ENCODE measurements at places on chromosomes 5 and 9.

GRCh38 chr9:29669613-29670012 lies 2096.3 kb upstream of the C9orf72 start:
- DNase-seq, result no peak

DNA sequence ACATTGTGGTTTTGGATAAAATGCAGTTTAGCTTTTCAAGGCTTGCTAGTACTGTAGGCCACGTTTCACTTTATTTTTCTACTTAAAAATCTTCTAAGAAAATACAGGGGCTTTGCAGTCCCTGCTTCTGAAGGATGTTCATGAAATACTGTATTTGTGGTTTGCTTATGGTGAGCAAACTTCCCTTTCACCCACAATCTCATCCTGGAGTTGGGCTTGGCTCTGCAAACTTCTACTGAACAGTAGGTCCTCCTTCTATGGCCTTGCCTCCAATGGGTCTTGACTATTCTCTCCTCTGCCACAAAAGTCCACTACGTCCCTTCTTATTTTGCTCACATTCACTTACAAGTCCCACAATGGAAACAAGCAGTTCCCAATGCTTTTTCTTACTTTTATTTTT lies 502.7 kb upstream of the KLF4 start:
- no peak for DNase-seq

- DNase-seq, result no peak
Measured at GRCh38 chr9:89721176-89721700, 116.4 kb downstream of the GADD45G start.

GRCh38 chr9:98686961-98687855 lies 21.5 kb downstream of the GABBR2 start:
- no peak for DNase-seq

- no peak for DNase-seq
Measured at GRCh38 chr5:124748687-124749594, 2.5 kb upstream of the ZNF608 start.

GRCh38 chr9:127519301-127520166 lies 68.2 kb downstream of the LRSAM1 start:
- no peak for DNase-seq

- no peak for DNase-seq
Measured at GRCh38 chr5:33888587-33888986, 3.2 kb downstream of the ADAMTS12 start.

GRCh38 chr9:69322256-69322655 lies 2.8 kb upstream of the ENTREP1 start:
- DNase-seq, result no peak

DNA sequence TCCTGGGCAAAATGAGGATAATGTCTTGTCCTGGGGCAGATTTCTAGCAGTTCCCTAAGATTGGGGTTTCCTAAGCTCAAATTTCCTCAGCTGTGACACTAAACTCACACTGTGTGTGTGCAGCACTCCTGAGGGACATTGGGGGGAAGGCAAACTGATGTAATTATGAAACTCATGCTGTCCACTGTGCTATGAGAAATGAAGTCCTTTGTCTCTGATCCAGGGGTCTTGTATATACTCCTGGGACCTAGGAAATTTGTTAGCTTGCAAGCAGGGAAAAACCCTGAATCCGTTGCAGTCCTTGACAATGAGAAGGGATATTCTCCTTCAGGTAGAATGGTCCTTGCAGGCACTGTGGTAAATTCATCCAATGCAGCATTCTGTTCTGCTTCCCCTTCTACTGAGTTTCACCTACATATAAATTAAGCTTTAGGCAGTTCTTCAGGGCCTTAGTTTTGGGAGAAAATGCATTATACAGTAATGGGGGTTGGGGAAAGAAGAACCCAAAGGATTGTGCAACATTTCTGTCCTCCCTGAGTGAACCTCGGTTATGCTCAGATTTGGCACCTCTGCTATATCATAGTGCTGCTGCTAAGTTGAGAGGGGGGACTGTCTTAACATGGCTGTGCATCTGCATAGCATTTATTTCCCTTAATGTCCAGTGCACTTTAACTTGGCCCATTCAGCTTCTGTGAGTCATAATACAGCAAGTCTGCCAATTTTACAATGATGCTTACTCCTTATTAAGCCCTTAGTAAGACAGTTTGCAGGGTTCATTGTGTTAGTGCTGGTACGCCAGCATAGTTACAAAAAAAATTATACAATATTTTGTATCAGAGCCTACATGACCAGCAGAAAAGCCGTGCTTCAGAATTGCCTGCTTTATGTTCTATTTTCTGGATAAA lies 80.2 kb downstream of the PJA2 start:
- DNase-seq, result no peak

DNA sequence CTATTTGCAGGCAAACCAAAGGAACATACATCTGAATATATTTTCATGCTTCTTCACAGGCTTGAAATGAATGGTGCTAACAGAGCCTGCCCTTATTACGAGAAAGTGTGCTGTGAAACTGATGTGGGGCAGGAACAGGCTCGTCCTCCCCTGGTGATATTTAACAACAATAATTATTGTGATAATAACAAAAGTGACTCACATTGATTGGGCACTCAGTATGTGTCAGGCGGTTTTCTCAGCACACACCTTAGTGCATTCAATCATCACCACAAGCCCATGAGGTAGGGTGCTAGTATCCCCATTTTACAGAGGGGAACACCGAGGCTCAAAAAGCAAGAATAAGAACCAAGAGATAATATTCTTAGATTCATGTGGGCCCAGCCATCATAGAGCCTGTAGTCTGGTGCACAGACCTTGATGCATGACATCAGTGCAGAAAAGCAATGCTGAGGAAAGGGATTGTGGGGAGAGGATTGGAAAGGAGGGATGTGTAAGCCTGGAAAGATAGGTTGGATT lies 18.1 kb upstream of the BOD1 start:
- no peak for DNase-seq

DNA sequence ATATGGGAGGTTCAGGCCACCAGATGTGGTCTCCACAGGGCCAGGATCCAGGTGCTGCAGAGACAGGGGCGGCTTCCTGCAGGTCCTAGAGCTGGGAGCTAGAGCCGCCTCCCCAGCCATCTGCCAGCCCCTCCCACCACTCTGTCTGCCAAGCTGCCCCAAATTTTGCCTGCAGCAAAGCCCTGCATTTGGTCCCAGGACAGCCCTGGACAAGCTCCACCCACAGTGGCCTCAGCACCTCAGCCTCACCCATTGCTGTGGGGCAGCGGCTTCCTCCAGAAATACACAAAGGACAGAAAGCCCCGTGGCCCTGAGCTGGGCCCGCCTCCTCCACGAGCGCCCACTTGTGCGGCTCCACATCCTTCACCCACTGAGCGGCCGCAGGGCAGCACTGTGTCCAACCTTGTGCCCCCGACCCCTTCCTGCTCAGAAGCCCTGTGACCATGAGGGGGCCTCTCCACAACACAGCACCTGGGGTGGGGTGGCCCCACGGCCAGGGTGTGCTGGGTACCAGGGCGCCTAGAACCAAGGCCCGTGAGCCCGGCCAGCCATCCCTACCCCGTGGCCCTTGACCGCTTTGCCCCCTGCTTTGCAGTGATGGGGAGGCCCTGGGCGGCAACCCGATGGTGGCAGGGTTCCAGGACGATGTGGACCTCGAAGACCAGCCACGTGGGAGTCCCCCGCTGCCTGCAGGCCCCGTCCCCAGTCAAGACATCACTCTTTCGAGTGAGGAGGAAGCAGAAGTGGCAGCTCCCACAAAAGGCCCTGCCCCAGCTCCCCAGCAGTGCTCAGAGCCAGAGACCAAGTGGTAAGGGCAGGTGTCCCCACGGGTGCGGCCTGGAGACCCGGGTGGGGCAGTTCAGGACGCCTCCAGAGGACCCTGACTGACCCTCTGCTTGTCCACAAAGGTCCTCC lies 3.7 kb upstream of the AJM1 start:
- DNase-seq, result no peak

DNA sequence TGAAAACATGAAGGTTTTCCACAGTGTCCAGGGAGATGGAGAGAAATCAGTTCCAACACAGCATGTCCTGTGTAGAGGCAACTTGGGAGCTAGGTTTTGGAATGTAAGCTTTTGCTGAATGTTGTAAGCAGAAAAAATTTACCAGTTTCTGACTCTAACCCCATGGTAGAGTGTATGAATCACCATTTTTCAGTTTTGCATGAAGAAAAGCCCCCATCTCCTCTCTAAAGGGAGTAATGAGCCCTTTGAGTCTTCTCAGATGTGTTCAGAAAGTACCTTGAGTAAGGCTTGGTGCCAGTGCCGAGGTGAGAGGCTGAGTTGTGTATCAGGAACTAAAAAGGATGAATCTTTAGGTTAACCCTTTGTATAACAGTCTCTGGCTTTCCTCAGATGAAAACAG lies 96.2 kb downstream of the ADRB2 start:
- DNase-seq, result no peak

- DNase-seq, result no peak
Measured at GRCh38 chr5:31382051-31382878, 149.6 kb downstream of the DROSHA start.

GRCh38 chr5:147831465-147831864 lies at the start of gene SPINK1:
Gene SPINK1, minus strand, starts transcription at chr5:147831671. Its CDS starts 94 bp downstream, at chr5:147831577.
- DNase-seq, result no peak

- DNase-seq, result no peak
Measured at GRCh38 chr9:107000218-107000617, 137.3 kb downstream of the ZNF462 start.

DNA sequence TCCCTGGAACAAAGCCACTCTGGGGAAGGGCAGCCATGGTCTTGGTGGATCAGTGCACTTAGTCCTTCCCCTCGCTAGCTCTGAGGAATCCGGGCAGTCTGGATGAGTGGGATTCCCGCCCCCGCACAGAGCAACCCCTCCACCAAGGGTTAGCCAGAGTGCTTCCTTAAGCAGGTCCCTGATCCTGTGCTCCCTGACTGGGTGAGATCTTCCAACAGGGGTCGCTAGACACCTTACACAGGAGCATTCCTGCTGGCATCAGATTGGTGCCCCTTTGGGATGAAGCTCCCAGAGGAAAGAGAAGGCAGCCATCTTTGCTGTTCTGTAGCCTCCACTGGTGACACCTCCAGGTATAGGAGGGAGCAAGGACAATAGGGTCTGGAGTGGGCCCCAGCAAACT lies 228.8 kb downstream of the AP3B1 start:
- no peak for DNase-seq

GRCh38 chr9:12817702-12818101 lies 42.9 kb downstream of the LURAP1L start:
- DNase-seq, result no peak

DNA sequence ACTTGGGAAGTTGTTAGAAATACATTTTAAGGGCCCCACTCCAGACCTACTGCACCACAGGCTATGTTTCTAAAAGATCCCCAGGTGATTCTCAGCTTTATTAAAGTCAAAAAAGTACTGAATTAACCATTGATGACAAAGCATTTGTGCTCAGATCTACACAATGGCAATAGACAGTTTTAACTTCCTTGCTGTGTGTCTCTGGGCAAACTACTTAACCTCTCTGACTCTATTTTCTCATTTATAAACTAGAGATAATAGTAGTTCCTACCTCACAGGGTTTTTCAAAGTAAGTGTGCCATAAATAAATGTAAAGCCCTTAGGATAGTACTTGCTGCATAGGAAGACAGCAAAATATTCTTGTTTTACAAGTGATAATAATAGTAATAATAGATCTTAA lies 66.3 kb downstream of the LIX1 start:
- no peak for DNase-seq

DNA sequence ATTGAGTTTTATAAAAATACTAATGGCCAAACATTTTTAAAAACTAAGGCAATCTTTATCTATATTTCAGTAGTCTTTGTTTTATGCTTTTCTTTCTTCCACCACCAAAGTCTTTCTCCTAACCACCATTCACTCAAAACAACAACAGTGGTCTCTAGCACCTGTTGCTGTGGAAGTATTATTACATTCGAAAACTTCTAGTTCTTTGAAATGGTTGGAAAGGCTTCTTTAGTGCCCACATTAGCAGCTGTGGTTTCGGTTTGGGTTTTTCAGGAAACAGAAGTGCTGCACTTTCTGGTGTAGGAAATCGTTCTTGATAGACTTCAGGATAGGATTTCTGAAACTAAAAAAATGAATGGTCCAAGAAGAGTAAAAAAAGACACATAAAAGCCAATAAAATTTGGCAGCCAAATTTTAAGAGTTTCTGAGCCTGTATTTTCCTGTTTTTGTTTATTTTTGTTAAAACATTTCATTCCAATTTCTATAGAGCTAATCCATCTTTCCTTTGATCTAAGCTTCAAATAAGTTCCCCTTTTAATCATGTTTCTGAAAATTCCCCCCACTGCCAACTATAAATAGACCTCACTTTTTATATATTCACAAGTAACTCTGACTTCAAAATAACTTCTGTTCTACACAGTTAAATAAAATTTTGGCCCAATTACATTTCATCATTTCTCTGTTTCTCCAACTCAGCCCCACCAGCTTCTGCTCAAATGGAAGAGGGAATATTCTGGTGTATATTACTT lies 102.2 kb downstream of the DEPDC1B start:
- no peak for DNase-seq

GRCh38 chr9:109182940-109183798 lies 16.1 kb upstream of the FRRS1L start:
- DNase-seq, result no peak

DNA sequence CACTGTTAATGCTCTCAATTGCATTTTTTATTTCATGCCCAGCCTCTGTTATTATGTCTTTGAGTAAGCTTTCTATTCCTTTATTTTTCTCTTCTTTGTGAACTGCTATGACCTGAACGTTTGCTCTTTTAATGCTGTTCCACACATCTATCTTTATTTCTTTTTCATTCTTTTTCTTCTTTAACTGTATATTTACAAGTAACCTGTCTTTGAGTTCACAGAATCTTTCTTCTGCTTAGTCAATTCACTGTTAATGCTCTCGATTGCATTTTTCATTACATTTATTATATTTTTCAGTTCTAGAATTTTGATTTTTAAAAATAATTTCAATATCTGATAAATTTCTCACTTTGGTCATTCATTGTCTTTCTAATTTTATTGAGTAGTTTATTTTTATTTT lies 316.3 kb upstream of the MEF2C start:
- DNase-seq, result no peak

DNA sequence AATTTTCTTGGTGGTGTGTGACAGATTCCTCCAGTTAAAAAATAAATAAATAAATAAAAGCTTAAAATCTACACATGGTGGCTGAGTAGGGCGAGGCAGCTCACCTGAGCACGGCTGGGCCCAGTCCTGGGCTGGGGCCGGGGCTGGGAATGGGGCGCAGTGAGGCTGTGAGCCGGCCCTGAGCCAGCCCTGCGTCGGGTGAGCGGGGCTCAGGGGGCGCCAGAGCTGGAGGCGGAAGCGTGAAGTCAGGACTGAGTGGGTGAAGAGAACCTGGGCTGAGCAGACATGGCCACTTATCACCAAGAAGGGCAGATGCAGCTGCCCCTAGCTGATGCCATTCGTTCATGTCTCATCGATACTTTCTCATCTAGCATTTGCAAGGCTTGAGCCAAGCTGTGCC lies 22.8 kb upstream of the DTWD2 start:
- DNase-seq, result no peak

GRCh38 chr9:104780796-104781395 lies 17.0 kb downstream of the NIPSNAP3B start:
- no peak for DNase-seq

- no peak for DNase-seq
Measured at GRCh38 chr5:14038341-14038959, 94.0 kb upstream of the DNAH5 start.

All from NK-92 treated with Interleukin-12 subunit alpha and Interleukin-12 subunit beta, amount 100 ng/mL, for 24 hours (cell line).